Activated gamma-delta T cell (primary cell): ENCODE measurements at places on chromosomes 7 and 10.

DNA sequence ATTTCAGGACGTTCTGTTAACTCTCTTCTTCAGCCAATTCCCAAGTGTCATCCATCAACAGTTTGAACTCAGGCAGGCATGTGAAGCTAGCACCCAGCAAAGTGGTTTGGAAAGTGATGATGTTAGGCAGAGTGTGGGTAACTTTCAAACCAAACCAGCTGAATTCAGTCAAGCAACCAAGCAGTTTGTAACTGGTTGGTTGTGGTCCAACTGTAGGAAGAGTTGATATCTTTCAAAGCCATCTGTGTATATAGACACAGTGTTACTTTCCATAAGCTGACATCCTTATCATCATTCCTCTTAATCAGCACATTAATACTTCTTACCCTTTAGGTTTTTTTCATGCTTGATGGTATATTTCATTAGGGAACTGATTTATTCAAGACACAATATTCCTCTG is 72.2 kb upstream of the NUPR2 start:
- DNase-seq: no peak

GRCh38 chr7:36659172-36659516 is 65.2 kb downstream of the AOAH start:
- no peak for DNase-seq

DNA sequence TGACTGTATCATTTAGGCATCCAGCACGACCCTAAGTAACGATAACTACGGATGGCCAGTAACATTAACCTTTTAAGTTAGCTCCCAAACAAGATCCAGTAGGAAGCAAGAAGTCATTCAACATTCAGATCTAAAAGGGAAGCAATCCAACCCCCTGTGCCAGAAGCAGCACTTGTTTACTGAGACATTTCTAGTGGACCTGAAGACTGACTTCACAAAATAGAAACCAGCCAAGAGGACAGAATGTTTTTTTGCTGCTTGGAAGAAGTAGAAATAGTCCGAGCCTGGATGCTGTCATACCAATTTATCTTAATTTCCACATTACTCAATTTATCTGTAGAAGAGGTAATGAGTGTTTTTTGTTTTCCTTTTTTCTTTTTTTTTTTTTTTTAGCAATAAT is 88.0 kb upstream of the CTTNBP2 start:
- no peak for DNase-seq

DNA sequence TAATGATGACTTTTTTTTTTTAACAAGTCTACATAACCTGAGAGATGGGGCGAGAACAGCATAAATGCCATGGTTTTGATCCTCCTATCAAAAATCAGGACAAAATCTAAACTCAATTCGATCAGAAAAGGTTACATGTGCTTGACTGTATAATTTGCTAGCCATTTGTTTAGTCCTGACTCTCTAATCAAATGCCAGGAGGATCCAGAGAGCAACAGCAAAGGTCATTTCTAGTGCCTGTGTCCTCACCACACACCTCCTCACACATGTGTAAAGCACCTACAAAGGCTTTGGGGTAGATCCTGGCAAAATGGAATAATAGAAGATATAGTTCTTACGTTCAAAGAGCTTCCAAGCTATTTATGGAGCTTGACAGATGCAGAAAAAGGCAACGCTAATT is 11.0 kb upstream of the FAS start:
- no peak for DNase-seq

- DNase-seq: no peak
Observed at GRCh38 chr10:113713640-113713982, 33.9 kb downstream of the CASP7 start.

- no peak for DNase-seq
Observed at GRCh38 chr7:91306266-91306665, 42.0 kb downstream of the FZD1 start.

- no peak for DNase-seq
Observed at GRCh38 chr10:37952043-37952755, 24.2 kb downstream of the ZNF25 start.

- DNase-seq: no peak
Observed at GRCh38 chr10:110181451-110181850, 26.0 kb upstream of the MXI1 start.

DNA sequence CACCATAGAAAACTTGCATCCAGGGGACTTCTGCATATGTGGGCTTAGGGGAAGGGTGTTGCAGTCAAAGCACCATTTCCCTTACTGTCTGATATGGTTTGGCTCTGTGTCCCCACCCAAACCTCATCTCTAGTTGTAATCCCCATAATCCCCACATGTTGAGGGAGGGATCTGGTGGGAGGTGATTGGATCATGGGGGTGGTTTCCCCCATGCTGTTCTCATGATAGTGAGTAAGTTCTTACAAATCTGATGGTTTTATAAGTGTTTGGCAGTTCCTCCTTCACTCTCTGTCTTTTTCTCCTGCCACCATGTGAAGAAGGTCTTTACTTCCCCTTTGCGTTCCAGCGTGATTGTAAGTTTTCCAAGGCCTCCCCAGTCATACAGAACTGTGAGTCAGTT is 177.4 kb downstream of the ADK start:
- no peak for DNase-seq

DNA sequence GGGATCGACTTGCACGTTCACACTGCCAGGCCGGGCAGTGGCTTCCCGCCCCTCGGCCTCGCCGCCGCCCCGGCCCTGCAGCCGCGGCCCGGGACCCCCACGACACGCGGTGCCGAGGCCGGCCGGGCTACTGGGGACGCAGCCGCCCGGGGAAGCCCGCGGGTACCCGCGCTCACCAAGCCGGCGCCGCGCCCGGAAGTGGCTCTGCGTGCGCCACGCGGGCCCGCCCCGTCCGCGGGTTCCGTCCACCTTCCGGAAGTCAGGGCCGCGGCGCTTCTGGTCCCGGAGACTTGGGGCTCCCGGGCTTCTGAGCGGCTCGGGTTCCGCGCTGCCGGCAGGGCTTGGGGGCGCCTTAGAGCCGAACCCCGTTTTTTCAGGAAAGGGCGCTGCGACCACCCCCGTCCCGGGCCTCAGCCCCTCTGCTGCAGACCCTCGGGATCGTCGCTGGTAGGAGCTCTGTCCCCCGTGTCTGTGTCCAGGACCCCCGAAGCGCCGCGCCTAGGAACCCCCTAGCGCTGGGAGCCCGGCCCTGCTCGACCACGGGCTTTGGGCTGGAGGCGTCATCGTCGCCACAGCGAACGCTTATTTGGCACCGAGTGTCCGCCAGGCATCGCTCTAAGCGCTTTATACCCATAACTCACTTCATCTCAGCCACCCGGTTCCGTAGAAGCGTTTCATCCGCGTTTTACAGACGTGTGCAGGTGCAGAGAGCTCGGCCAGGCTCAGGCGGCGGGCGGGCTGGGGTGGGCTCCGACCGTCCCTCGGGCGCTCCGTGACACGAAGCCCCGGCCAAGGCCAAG is at the start of gene PSMG3:
TSS of gene PSMG3 (minus strand) at position 200 of the 800 bp plus-strand sequence. CDS start 693 bp downstream, outside the sequence.
- DNase-seq: peak; percentile 78

GRCh38 chr10:51879238-51879637 is 179.8 kb upstream of the CSTF2T start:
- DNase-seq: no peak

DNA sequence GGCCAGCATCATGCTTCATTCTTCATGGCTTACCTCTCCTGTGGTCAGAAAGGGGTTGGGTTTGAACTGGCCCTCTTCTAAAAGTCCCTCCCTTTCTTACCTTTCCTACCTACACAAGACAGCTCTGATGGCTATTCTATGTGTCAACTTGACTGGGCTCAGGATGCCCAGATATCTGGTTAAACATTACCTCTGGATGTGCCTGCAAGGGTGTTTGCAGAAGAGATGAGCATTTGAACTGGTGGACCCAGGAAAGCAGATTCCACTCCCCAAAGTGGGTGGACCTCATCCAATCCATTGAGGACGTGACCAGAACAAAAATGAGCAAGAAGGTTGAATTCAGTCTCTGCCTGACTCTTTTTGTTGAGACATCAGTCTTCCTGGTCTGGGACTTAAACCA is 79.0 kb upstream of the TCF7L2 start:
- DNase-seq: no peak

- no peak for DNase-seq
Observed at GRCh38 chr7:50207686-50208255, 96.7 kb upstream of the IKZF1 start.

GRCh38 chr7:32221056-32221455 is 150.8 kb upstream of the PDE1C start:
- DNase-seq: no peak

DNA sequence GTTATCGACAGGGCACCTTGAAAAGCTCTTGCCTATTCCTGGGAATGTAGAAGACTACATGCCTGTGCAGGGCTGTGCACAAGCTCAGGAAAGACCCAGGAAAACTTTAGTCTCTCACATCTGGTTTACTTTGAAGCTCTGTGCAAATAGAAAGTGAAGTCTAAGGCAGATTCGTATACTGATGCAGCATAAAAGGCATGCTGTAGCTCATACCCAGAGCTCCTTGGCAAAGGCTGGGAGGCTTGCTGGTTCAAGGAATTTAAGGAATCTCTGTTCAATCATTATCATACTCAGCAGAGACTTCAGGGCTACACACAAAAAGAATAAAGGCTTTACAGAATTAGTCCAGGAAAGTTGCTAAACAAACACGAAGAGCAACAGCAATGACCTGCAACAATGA is 192.0 kb downstream of the OTUD1 start:
- no peak for DNase-seq

DNA sequence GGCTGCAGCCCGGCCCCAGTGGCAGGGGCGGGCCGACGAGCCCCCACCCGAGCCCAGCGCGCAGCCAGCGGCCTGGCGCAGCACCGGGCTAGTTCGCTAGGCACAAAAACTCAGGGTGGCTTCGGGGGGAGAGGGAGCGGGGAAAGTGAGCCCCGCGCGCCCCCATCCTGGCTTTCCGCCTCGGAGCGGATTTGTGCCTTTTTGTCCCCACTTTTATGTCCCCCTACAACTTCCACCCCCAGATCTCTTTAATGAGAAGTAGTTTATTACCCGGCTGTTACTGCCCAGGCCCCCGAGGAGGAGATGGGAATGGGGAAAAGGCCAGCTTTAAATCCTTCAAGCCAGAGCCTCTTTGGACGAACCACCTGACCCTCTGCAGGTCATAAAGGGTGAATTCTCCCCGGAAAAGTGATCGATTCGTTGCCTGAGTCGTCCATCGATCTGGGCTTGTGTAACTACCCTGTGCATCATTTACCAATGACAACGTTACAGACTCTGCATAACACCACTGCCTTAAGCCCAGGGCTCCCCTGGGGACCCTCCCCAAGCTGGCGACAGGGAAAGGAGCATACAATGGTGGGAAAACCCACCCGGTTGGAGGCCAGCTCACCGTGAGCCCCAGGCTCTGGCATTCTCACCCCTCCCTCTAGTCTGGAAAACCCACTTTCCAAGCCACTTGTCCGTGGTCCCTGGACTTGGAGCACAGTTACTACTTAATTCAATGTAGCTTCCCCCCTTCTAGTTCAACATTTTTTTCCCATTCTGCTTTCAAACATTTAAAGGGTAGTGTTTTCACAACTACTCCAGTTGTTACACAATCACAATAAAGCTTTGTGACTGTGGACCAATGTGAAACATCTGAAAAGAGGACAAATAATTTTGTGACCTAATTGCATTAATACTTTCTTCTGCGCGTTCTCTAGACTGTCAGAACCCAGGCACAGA is 748 bp upstream of the SH3PXD2A start:
- DNase-seq: no peak

DNA sequence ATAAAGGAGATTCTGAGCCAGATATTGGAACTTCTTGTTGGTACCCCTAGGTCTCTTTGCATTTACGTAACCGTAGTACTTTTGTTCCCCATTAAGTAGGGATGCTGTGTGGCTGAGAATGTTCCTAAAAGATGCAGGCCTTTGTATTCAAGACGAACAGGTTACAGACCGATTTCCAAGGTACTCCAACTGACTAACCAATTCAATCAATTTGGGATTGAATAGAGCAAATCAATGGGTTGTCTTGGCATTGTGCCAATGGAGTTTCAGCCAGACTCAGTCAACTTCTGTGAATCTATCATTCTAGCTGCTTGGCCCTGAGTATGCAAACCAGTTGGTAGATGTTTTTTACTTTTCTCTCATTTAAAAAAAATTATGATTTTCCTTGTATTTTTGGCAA is 347.3 kb upstream of the NPVF start:
- no peak for DNase-seq
